Left lung (tissue), 14 donors: ENCODE measurements at places on chromosomes 5 and 9. TPM values are rescaled to one million over a fixed set of nuclear protein-coding genes. Genes with fewer than 3 reads are reported as not detected.

DNA sequence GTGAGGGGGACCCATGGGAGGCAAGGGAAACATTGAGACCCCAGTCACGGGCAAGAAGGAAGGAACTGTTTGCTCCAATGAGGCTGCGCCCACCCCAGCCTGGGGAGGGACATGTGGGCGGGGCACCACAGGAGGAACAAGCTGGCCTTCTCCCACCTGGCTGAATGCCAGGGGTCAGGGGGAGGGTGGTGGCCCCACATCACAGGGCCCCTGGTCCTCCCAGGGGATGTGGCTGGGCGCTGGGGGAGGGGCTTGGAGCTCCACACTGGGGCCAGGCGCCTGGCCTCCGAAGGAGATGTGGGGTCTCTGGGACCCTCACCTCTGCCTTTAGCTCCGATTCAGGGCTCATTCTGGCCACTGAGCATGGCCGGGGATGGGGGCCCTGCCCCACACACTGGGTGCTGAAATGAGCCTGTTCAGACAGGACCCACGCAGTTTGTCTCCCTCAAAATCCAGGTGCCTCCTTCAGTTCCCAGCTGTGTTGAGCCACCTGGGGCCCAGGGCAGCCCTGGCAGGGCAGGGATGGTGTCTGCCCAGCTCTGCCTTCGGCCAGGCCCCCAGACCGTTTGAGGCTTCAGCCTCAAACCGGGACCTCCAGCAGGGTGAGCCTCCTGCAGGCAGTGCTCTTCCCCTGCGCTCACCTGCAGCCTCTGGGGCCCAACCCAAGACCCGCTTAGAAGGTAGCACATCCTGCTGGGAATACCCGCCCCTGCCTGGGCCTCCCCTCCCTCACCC is 33.2 kb upstream of the NOTCH1 start:
- H3K4me1 ChIP-seq: peaks cover 22% of the 10 kb centered on the region
- no peak overlapping the region for H3K4me3 ChIP-seq
- H3K27me3 ChIP-seq: no peaks in the 10 kb centered on the region
- no peak overlapping the region for H3K27ac ChIP-seq
- no peaks in the 10 kb centered on the region for H3K36me3 ChIP-seq
- DNase-seq: no peak

DNA sequence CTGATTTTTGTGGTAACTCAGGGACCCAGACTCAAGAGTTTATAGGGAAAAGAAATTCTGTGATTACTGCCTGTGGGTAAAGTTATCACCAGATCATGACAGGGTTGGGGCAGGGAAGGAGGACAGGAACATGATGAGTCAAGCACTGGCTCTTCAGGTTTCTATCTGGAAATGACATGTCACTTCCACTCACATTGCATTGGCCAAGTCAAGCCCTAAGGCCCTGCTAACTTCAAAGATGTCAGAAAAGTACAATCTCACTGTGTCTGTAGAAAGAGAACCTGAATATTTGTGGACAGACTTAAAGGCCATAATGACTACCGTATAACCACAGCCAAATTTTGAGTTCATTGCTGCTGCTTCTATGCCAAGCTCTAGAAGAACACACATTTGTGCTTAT is 187.7 kb downstream of the TLE4 start:
- H3K4me3 ChIP-seq: no peak overlapping the region
- no peak overlapping the region for H3K27ac ChIP-seq
- no peaks in the 10 kb centered on the region for H3K4me1 ChIP-seq
- H3K36me3 ChIP-seq: no peaks in the 10 kb centered on the region
- no peak for DNase-seq

DNA sequence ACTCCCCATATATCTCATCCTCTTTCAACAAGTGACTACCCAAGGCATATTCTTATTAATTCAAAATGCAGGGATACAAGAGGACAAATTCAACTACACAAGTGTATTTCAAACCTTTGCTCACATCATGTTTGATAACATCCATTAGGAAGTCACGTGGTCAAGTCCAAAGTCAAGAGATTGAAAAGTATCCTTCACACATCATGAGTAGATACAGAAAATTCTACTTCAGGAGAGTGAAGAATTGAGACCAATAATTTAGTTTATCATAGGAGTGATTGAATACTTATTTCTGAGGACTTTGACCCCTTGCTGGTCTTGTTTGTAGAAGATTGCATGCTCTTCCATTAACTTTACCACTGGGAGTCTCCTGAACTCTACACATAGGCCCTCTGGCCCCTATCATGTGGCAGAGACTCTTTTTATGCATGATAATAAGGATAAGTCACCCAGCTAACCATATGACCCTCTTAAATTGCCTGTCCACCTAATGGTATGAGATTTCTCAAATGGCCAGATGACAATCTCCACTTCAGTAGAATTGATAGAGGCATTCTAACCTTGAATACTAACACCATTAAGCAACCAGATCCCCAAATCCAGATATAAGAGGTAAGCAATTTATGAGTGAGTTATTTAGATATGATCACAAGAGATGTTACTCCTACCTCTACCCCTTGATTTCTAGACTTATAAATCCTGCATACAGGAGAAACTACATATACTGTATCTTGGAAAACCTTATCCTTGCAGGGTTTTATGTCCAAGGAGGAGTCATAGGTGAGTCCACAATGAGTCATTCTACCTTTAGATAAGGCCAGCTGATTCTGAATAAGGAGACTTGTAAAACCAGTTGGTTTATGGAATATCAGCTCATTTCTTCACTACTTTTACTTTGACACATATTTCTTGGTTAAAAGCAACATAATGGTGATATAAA is 26.6 kb upstream of the SLC46A2 start:
- no peak overlapping the region for H3K4me3 ChIP-seq
- no peaks in the 10 kb centered on the region for H3K27me3 ChIP-seq
- no peak overlapping the region for H3K27ac ChIP-seq
- H3K4me1 ChIP-seq: no peaks in the 10 kb centered on the region

GRCh38 chr5:60177596-60177995 is 284.1 kb upstream of the PDE4D start:
- H3K4me3 ChIP-seq: no peak overlapping the region
- no peak for DNase-seq
- no peaks in the 10 kb centered on the region for H3K27me3 ChIP-seq
- H3K27ac ChIP-seq: no peak overlapping the region
- no peaks in the 10 kb centered on the region for H3K36me3 ChIP-seq

DNA sequence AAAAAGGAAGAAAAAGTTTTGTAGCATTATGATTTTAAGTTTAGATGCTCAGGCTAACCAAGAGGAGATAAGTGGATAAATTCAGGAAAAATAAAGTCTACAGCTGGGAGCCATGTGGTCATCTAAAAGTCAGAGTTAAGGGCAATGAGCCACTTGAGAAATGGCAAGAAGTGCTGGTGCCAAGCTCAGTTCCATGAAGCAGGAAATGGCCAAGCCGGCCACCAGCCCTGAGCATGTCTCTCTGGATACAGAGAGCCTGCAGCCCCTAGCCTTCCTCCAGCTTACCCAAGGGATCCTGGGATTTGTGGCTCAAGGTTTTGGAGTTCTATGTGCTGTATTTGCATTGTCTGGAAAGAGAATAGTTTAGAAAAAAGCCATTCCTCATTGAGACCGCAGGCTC is 12.2 kb upstream of the S1PR3 start:
- H3K27me3 ChIP-seq: no peaks in the 10 kb centered on the region
- H3K4me1 ChIP-seq: no peaks in the 10 kb centered on the region
- DNase-seq: no peak
- H3K4me3 ChIP-seq: no peak overlapping the region
- no peaks in the 10 kb centered on the region for H3K36me3 ChIP-seq
- H3K27ac ChIP-seq: no peak overlapping the region

DNA sequence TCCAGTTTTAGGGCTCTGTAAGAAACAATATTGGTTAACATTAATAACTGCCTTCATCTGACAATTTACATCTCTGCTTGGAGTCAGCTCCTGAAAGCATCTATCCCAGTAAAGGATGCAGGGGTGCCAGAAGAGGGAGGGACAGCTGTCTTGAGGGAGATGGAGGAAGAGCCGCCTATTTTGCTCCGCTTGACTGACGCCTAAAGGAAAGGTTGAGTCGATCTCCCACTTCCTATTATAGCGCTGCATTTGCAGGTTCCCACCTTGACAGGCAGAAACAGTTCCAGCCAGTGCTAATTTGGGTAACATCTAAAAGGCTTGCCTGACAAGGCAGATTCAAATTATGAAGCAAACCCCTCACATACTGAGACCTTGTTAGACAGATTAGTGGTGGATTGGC is 374.6 kb downstream of the SPATA31D1 start:
- no peak overlapping the region for H3K27ac ChIP-seq
- DNase-seq: no peak
- no peak overlapping the region for H3K4me3 ChIP-seq
- H3K4me1 ChIP-seq: no peaks in the 10 kb centered on the region

DNA sequence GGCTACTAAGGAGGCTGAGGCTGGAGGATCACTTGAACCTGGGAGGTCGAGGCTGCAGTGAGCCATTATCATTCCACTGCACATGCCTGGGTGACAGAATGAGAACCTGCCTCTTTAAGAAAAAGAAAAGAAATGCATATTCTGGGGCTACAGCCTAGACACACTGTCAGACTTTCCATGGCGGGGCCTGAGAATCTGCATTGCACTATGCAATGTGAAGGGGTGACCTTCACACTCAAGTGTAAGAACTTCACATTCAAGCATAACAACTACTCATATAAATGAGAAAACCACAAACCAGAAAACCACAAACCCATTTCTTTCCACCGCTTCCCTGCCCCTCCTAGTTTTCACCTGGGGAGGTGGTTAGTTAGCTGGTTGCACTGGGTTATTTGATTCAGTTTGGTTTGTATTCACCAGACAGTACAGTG is 18.0 kb upstream of the FBP2 start:
- H3K27ac ChIP-seq: no peak overlapping the region
- no peaks in the 10 kb centered on the region for H3K4me1 ChIP-seq
- no peaks in the 10 kb centered on the region for H3K27me3 ChIP-seq
- DNase-seq: no peak
- no peak overlapping the region for H3K4me3 ChIP-seq

DNA sequence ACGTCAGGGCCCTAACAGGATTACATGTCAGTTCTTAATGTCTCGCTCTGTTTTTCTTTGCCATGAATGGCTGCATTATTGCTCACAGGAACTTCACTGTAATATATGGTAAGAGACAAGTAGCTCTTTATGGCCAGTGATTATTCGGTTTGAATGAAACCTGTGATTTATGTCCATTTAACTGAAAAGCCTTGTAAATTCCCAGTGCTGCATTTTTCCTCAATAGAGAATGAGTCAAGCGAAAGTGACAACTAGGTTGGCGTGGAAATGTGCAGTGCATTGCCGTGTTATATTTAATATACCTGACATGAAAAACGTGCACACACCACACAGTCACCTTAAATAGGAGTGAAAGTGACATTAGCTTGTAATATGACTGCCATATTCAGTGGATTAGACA is 163.1 kb downstream of the PBX3 start:
- no peaks in the 10 kb centered on the region for H3K36me3 ChIP-seq
- H3K4me1 ChIP-seq: no peaks in the 10 kb centered on the region
- no peaks in the 10 kb centered on the region for H3K27me3 ChIP-seq
- H3K4me3 ChIP-seq: no peak overlapping the region
- no peak for DNase-seq
- no peak overlapping the region for H3K27ac ChIP-seq

GRCh38 chr5:74127381-74128320 is 501.7 kb downstream of the ARHGEF28 start:
- H3K4me3 ChIP-seq: no peak overlapping the region
- no peaks in the 10 kb centered on the region for H3K36me3 ChIP-seq
- DNase-seq: no peak
- H3K27ac ChIP-seq: no peak overlapping the region
- peaks cover 16% of the 10 kb centered on the region for H3K4me1 ChIP-seq

- no peaks in the 10 kb centered on the region for H3K27me3 ChIP-seq
- DNase-seq: no peak
- peaks cover 11% of the 10 kb centered on the region for H3K36me3 ChIP-seq
- H3K27ac ChIP-seq: no peak overlapping the region
Measured at GRCh38 chr5:14720236-14720923, 55.9 kb downstream of the OTULIN start.

GRCh38 chr5:1756481-1756880 is 43.2 kb downstream of the MRPL36 start:
- no peak overlapping the region for H3K27ac ChIP-seq
- H3K4me1 ChIP-seq: no peaks in the 10 kb centered on the region
- no peaks in the 10 kb centered on the region for H3K36me3 ChIP-seq
- DNase-seq: no peak
- no peaks in the 10 kb centered on the region for H3K27me3 ChIP-seq
- no peak overlapping the region for H3K4me3 ChIP-seq

GRCh38 chr5:107127878-107128277 is 542.9 kb downstream of the EFNA5 start:
- H3K27ac ChIP-seq: no peak overlapping the region
- no peaks in the 10 kb centered on the region for H3K4me1 ChIP-seq
- H3K27me3 ChIP-seq: no peaks in the 10 kb centered on the region
- no peak for DNase-seq
- no peak overlapping the region for H3K4me3 ChIP-seq

DNA sequence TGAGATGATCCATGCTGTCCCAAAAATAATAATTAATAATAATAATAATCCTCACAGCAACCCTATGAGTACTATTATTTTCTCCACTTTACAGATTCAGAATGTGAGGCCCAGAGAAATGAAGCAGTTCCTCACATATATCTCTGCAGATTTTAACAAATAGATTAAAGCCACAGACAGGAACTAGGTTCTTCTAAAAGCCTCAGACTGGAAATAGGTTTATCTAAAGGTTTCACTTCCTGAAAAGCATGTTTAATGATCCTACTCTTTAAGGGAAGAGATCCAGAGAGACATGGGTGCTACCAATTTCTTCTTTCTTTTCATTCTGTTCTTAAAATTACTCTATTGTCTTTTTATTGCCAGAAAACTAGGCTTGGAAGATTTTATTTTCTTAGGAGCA is 1079.4 kb upstream of the COX7C start:
- H3K4me1 ChIP-seq: no peaks in the 10 kb centered on the region
- no peak overlapping the region for H3K27ac ChIP-seq
- no peaks in the 10 kb centered on the region for H3K36me3 ChIP-seq
- no peak overlapping the region for H3K4me3 ChIP-seq
- H3K27me3 ChIP-seq: no peaks in the 10 kb centered on the region

- H3K4me1 ChIP-seq: no peaks in the 10 kb centered on the region
- H3K36me3 ChIP-seq: no peaks in the 10 kb centered on the region
- H3K27me3 ChIP-seq: no peaks in the 10 kb centered on the region
- DNase-seq: no peak
- H3K4me3 ChIP-seq: no peak overlapping the region
- no peak overlapping the region for H3K27ac ChIP-seq
Measured at GRCh38 chr5:107500347-107500746, 170.4 kb downstream of the EFNA5 start.

- no peak for DNase-seq
- no peaks in the 10 kb centered on the region for H3K27me3 ChIP-seq
- no peaks in the 10 kb centered on the region for H3K36me3 ChIP-seq
- H3K4me3 ChIP-seq: no peak overlapping the region
Measured at GRCh38 chr5:158559066-158559465, 540.6 kb downstream of the EBF1 start.

- no peaks in the 10 kb centered on the region for H3K27me3 ChIP-seq
- H3K36me3 ChIP-seq: no peaks in the 10 kb centered on the region
- no peak overlapping the region for H3K4me3 ChIP-seq
- H3K4me1 ChIP-seq: peaks cover 17% of the 10 kb centered on the region
Measured at GRCh38 chr5:14869233-14869632, 2.3 kb downstream of the ANKH start.

Gene CA9
- not detected for total RNA-seq

Gene NXNL2
- total RNA-seq: not detected

Gene INSL6
- not detected for total RNA-seq

Gene SLC6A19
- total RNA-seq: not detected

Gene RNF14
- total RNA-seq: 50.1 TPM

Gene MBLAC2
- total RNA-seq: 3.8 TPM

Gene TAF11L5
- not detected for total RNA-seq
